ENCODE measurements at places on chromosomes 4 and X.
A peak's percentile ranks its signal among the peaks of the same experiment; 100 is the strongest.

GRCh38 chr4:40630335-40631021, 814 bp upstream of the RBM47 start:
- DNase-seq, result no peak

DNA sequence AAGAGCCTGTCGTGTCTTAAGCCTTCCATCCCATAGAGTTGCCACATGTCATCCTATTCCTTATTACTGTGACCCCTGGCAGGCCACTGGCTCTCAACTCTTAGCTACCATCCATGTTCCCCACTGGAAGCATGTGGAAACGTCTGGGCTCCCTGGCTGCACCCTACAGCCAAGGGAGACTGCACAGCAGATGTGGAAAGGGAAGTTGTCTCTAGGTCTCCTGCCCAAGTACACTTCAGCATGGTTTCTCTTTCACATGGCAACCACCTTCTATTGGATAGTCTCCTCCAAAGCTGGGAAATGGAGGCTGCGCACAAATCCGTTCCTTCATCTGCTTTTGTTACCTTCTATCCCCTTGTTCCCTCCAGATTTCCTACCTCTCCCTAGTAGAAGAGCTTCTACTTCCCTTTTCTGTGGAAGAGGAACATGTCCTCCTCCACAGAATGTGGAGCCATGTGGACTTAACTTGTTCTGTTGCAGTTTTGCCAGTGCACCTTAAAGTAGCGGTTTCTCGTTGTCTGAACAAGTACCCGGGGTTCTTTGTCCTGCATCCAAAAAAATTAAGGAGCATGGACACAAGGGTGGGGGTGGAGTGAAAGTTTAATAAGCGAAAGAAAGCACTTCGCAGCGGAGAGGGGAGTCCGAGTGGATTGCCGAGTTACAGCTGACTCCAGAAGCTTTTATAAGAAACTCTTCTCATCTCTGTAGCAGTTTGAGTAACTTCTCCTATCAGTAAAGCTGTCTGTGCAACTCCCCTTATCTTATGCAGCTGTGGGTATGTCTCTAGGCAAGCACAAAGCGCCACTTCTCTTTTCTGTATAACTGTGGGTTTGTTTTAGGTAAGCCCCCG, 52.5 kb downstream of the HMGB2 start:
- peak; percentile 84 for DNase-seq

- no peak for DNase-seq
These were observed 314.2 kb downstream of the C4orf33 start for GRCh38 chr4:129410115-129410514.

- no peak for DNase-seq
These were observed 384.5 kb downstream of the GPAT3 start for GRCh38 chr4:83920375-83920774.
